Calu3 (cell line): ENCODE measurements at places on chromosomes 4 and X.

DNA sequence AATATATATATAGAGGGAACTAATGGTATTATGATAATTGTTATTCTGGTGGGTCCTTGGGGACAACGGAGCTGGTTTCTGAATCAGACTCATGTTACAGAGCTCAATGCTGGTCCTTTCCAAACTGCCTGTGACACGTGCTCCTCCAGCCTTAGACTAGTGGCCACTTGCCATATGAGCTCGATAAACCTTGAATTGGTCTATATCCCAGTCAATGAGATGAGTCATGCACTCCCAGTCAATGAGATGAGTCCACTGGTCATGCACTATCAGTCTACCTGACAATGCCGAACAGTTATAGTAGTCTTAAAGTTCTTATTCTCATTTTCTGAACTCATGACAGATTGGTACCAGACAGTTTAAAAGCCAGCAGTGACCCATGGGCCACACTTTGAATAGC is 325.2 kb downstream of the LDB2 start:
- no peak for DNase-seq

GRCh38 chrX:17736478-17736855 is 826 bp upstream of the SCML1 start:
- no peak for DNase-seq

DNA sequence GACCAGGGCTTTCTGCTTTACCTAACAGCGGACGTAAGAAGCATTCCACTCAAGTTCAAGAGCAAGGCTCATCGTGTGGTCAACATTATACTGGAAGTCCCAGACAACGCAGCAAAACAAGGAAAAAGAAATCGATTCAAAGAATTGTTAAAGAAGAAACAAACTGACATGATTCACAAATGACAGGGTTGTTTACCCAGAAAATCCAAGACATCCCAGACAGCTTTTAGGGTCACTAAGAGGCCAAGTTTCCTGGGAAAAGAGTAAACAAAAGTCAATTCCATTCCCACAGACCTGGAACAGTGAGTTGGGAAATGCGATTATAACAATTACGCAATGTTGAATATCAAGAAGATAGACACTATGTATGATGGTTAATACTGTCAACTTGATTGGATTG is 21.5 kb upstream of the HTRA3 start:
- no peak for DNase-seq

GRCh38 chrX:118208481-118208880 is 91.9 kb upstream of the KLHL13 start:
- DNase-seq = no peak

DNA sequence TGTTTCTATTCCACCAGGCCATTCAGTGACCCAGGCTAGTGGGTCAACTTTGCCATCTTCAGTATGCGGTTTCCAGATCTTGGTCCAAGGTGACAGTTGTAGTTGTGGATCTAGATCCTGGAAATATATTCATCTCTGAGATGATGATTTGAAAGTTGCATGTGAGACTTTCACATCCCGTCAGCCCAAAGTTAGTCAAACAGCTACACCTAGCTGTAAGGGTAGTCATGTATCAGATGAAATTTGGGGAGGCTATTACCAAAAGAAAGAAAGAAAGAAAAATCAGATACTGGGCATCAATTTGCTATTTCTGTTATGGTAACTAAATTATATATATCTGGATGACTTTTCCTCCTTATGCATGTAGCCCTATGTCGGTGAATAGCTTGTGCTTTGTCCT is 259.4 kb upstream of the ARX start:
- no peak for DNase-seq

- no peak for DNase-seq
Measured at GRCh38 chr4:44145868-44146267, 302.7 kb downstream of the KCTD8 start.

DNA sequence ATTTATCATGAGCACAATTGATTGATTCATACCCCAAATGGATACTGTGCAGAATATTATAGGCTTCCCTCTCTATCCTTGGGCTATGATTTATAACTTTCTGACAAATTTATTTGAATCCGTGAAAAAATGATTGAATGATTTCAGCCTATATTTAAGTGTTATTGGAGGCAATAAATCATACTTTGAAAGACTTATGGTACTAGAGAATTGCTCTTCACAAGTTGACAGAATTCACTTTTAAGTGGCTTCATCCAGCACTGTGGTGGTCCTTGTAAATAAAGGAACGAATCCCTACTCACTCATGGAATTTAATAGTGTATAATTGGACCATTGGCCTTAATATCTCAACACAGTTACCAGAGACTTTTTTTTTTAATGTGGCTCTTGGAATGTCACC is 174.8 kb upstream of the TLL1 start:
- no peak for DNase-seq

DNA sequence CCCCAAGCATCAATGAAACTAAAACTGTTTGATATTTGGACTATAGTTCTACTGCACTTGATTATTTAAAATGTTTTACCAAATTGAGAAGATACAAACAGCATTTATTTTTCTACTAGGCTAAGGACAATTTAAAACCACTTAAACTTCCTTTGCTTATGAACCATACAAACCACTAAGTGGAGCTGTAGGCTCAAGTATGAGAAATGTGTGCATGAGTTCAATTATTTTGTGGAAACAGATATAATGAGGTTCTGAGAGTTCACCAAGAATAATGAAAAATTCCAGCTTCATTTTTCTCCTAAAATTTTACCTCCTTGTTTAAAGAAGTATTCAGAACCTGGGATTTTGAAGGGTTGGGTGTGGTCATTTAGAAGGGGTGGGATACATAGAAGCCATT is 63.1 kb downstream of the SERPINA7 start:
- no peak for DNase-seq

GRCh38 chr4:156534205-156534604 is 437.4 kb downstream of the PDGFC start:
- no peak for DNase-seq

DNA sequence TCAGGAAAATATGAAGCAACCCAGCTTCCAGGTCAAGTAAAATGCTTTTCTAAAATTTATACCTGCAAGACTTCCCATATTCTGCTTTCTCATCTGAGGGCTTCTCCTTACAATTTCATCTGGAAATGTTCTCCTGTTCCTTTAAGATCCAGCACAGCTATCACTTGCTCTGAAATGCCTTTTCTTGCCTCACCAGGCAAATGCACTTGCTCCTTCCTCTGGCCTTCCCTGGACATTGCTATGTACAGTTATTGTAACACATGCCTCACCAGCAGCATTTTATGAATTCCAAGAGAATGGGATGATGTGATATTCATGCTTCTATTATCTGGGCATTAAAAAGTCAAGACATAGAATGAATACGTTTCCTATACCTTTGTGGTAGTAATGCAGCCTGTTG is 842.1 kb upstream of the INTU start:
- no peak for DNase-seq

DNA sequence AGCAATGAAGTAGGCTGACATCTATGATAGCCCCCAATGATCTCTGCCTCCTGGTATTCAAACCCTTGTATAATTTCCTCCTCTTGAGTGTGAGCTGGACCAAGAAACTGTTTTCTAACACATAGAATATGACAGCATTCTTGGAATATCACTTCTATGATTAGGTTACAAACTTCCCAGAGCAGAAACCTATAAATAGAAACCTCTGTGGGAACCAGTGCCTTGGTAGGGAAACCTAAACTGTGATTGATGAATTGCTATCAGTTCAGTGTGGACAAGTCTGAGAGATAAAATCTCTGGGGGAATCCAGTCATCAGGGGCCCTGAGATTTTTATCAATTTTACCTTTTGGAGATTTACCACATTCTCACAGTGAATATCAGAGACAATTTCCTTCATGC is 756.5 kb upstream of the AGA start:
- DNase-seq = no peak

DNA sequence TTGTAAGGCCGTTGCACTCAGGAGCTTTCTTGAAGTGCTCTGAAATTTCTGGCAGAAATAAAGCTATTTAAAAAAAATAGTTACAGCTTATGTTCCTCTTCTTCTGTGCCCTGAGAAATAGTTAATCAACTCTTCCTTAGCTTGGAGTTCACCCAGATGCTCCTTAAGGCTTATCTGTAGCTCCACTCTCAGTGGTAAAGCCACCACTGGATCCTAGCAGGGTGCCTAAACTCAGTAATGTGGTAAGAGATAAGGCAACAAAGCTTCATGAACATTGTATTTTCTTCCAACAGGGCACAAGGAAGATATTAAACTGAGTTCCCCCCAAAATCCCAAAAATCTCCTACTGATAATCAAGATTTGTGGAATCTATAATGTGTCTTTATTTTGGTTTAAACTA is 299.5 kb downstream of the MAPK10 start:
- DNase-seq = no peak

DNA sequence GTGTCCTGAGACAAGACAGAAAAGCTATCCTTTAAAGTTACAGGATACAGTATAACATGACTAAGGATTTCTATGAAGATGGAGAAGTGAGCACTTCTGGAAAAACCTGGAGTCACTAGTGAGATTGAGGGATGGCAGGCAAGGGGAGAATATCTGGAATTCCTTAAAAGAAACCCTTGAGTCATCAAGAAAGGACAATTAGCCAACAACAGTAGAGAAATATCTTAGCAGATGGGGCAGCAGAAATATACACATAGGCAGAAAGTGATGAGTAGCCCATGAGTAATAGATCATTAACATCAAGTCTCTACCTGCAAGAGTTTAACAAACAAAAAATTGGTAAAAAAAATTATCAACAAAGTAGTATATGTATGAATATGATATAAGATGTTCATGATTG is 858.8 kb upstream of the FRG1 start:
- DNase-seq = no peak

DNA sequence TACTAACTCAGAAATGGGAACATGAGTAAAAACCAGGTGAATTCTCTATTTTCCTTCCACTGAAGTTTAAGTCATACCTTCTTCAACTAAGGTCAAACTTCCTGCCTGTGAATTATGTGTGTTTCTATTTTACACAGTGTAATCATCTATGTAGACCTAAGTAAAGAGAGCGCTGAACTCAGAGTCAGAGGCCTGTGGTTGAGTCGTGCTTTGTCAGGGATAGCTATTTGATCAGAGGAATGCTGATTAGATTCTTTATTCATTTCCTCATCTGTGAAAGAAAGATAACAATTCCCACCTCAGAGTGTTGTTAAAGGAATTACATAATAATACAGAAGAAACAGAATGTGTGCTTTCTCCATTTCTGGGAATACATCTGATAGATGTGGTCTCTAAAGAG is 654.1 kb downstream of the STIM2 start:
- no peak for DNase-seq

DNA sequence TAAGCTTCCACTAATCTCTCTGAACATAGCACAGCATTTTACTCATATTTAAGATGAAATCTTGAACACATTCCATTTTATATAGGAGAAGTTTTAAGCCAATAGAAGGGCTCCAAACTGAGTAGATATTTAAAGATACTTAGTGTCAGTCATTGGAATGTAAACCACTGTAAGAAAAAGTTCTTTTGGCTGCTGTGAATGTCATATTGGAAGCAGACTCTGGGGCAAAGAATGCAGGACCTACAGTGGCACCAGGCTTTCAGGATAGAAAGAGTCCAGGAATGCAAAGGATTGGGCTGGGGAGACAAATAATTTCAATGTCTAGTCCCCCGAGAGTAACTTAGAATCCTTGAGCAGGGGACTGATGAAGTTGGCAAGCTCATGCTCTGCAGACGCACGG is 1047.7 kb downstream of the STIM2 start:
- DNase-seq = no peak

- no peak for DNase-seq
Measured at GRCh38 chrX:43562372-43562771, 93.7 kb upstream of the MAOA start.

DNA sequence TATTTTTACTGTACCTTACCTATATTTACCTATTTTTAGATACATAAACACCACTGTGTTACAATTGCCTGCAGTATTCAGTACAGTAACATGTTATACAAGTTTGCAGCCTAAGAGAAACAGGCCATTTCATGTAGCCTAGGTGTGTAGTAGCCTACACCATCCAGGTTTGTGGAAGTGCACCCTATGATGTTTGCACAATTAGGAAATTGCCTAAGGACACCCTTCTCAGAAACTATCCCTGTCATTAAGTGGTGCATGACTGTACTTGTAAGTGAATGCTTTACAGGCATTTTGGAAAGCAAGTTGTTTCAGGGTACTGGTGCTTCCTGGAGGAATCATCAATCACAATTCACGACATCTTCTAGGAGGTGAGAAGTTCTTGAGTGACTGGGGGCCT is 991.8 kb upstream of the SLIT2 start:
- no peak for DNase-seq

DNA sequence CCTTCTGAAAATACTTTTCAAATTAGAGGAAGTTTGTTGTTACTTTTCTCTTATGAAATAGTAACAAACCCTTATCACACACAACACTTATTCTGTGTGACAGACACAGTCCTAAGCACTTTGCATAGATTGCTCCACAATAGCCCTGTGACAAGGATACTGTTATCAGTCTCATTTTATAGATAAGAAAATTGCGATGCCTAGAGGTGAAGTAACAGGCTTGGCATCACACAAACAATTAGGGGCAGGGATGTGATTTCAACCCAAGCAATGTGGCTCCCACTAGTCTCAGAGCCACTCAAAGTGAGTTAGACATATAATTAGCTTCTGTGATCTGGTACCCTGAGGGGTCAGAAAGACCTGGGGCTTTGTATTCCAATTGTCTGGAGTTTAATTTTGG is 339.9 kb downstream of the FBXO8 start:
- DNase-seq = no peak

DNA sequence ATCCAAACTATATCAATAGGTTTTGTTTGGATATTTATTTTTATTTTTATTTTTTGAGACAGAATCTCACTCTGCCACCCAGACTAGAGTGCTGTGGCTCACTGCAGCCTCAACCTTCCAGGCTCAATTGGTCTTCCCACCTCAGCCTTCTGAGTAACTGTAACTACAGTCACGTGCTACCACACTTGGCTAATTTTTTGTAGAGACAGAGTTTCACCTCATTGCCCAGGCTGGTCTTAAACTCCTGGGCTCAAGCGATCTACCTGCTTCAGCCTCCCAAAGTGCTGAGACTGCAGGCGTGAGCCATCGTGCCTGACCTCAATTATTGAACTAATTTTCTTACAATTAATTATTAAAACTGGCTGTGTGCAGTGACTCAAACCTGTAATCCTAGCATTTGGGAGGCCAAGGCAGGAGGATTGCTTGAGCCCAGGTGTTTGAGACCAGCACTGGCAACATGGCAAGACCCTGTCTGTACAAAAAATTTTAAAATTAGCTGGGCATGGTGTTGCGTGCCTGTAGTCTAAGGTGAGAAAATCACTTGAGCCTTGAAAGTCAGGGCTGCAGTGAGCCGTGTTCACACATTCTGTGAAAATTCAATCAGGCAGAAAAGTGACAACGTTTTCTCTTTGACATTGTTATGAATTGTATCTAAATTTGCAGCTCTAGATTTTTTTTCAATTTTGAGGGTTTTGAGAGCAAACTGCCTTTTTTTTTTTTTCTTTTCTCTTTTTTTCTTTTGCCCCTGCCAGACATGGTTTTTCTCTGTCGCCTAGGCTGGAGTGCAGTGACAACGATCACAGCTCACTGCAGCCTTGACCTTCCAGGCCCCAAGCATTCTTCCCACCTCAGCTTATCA is 66.0 kb downstream of the UBE2K start:
- no peak for DNase-seq
